ENCODE measurements at places on chromosomes 3 and 15.
A peak's percentile ranks its signal among the peaks of the same experiment; 100 is the strongest.

- H3K27me3 ChIP-seq = no peaks in the 10 kb centered on the region
- peaks cover 4% of the 10 kb centered on the region for H3K36me3 ChIP-seq
- H3K4me3 ChIP-seq = no peak overlapping the region
- no peak for DNase-seq
- H3K27ac ChIP-seq = no peak overlapping the region
Observed at GRCh38 chr3:113753376-113753985, 6.6 kb downstream of the ATP6V1A start.

DNA sequence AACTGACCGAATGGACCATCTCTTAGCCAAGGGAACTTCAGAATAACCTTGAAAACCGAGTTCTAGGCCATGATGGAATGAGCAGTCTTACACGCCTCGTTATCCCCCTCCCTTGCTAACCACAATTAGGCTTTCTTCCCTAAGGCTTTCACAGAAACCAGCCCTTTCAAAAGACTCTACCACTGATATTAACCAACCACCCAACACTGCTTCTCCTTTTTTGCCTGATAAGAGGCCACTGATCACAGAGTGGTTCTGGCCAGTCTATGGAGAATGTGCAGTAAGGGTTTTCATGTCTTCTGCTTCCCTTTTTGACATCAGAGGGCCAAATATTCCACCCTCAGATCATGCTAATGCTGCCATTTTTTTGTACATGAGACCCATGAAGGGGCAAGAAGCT, 59.3 kb downstream of the MCF2L2 start:
- no peaks in the 10 kb centered on the region for H3K4me1 ChIP-seq
- H3K27ac ChIP-seq = no peak overlapping the region
- H3K4me3 ChIP-seq = no peak overlapping the region
- H3K27me3 ChIP-seq = peaks cover 2% of the 10 kb centered on the region

- no peak overlapping the region for H3K27ac ChIP-seq
- no peaks in the 10 kb centered on the region for H3K4me1 ChIP-seq
- no peak for DNase-seq
- no peaks in the 10 kb centered on the region for H3K36me3 ChIP-seq
- no peaks in the 10 kb centered on the region for H3K27me3 ChIP-seq
- H3K4me3 ChIP-seq = no peak overlapping the region
Observed at GRCh38 chr3:62975566-62975965, 100.3 kb upstream of the CADPS start.

DNA sequence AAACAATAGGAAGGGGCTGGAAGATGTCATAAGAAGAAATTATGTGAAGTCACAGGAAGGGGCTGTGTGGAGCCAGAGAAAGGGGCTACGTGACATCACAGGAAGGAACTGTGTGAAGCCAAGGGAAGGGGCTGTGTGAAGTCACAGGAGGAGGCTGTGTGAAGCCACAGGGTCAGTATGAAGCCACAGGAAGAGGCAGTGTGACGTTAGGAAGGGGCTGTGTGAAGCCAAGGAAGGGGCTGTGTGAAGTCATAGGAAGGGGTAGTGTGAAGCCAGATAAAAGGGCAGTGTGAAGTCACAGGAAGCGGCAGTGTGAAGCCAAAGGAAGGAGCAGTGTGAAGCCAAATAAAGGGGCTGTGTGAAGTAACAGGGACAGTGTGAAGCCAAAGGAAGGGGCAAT, 32.5 kb downstream of the GASK1A start:
- H3K27me3 ChIP-seq = no peaks in the 10 kb centered on the region
- H3K4me3 ChIP-seq = no peak overlapping the region
- no peaks in the 10 kb centered on the region for H3K4me1 ChIP-seq
- no peak overlapping the region for H3K27ac ChIP-seq
- no peaks in the 10 kb centered on the region for H3K36me3 ChIP-seq

- H3K4me1 ChIP-seq = no peaks in the 10 kb centered on the region
- H3K4me3 ChIP-seq = no peak overlapping the region
- H3K27ac ChIP-seq = no peak overlapping the region
- DNase-seq = no peak
- no peaks in the 10 kb centered on the region for H3K27me3 ChIP-seq
Observed at GRCh38 chr3:46214751-46215352, 6.7 kb upstream of the CCR1 start.

GRCh38 chr15:99556011-99556410, 9.8 kb upstream of the MEF2A start:
- DNase-seq = no peak
- H3K27ac ChIP-seq = no peak overlapping the region
- H3K4me3 ChIP-seq = no peak overlapping the region
- H3K27me3 ChIP-seq = no peaks in the 10 kb centered on the region

- peaks cover 29% of the 10 kb centered on the region for H3K4me1 ChIP-seq
- H3K27me3 ChIP-seq = peaks cover 4% of the 10 kb centered on the region
- peak overlapping the region; percentile 14 for H3K27ac ChIP-seq
- DNase-seq = no peak
Observed at GRCh38 chr3:29335438-29335837, 54.6 kb downstream of the RBMS3 start.

DNA sequence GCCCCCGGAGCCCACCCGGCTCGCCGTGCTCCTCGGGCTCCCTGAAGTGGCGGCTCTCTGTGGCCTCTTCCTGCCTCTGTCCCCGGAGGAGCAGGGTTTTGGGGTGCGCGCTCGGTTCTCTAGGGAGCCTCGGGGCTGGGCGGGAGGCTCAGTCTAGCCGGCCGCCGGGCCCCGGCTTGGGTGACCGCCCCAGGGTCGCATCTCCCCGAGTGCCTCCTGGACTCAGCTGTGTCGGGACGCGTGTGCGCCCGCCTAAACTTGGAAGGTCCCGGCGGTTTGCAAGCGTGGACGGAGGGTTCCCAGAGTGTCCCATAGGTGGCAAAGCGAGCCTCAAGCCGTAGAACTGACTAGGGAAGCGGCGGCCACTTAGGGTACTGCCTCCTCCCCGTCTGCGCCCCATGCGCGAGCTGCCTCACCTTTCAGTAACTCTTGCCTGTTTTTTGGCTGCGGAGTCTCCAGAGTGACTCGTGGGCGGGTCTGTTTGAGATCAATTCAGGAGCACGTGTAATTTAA, 601 bp downstream of the ACTL6A start:
- DNase-seq = peak; percentile 68
- peak overlapping the region; percentile 80 for H3K27ac ChIP-seq
- peak overlapping the region; percentile 99 for H3K4me3 ChIP-seq
- H3K27me3 ChIP-seq = peaks cover 7% of the 10 kb centered on the region
- peaks cover 9% of the 10 kb centered on the region for H3K4me1 ChIP-seq
- H3K36me3 ChIP-seq = no peaks in the 10 kb centered on the region

DNA sequence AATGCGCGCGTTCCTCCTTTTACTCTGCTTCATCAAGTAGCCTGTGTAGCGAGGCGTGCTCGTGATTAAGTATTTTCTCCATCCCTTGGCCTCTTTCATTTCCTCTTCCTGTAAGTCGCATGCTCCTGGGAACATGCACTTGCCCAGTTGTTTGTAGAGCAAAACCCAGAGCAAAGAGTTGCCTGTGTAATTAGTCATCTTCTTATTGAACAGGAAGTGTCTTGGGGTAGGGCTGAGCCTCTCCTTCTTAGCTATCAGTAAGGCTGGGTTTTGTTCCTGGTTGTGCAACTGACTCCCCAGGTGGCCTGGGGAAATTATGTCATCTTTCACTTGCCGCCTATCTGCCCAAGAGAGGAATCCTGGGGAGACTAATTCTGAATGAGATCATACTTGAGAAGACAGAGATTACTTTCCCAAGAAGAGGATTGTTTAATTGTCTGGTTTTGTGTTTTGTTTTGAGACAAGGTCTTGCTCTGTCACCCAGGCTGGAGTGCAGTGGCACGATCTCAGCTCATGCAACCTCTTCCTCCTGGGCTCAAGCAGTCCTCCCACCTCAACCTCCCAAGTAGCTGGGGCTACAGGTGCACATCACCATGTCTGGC, 14.9 kb downstream of the LIPH start:
- no peaks in the 10 kb centered on the region for H3K36me3 ChIP-seq
- no peak overlapping the region for H3K4me3 ChIP-seq
- DNase-seq = no peak
- no peak overlapping the region for H3K27ac ChIP-seq
- H3K4me1 ChIP-seq = no peaks in the 10 kb centered on the region
- peaks cover 2% of the 10 kb centered on the region for H3K27me3 ChIP-seq

GRCh38 chr3:184537885-184538665, 23.5 kb upstream of the EPHB3 start:
- no peaks in the 10 kb centered on the region for H3K4me1 ChIP-seq
- H3K36me3 ChIP-seq = no peaks in the 10 kb centered on the region
- H3K27me3 ChIP-seq = peaks cover 2% of the 10 kb centered on the region
- no peak overlapping the region for H3K27ac ChIP-seq
- DNase-seq = no peak

DNA sequence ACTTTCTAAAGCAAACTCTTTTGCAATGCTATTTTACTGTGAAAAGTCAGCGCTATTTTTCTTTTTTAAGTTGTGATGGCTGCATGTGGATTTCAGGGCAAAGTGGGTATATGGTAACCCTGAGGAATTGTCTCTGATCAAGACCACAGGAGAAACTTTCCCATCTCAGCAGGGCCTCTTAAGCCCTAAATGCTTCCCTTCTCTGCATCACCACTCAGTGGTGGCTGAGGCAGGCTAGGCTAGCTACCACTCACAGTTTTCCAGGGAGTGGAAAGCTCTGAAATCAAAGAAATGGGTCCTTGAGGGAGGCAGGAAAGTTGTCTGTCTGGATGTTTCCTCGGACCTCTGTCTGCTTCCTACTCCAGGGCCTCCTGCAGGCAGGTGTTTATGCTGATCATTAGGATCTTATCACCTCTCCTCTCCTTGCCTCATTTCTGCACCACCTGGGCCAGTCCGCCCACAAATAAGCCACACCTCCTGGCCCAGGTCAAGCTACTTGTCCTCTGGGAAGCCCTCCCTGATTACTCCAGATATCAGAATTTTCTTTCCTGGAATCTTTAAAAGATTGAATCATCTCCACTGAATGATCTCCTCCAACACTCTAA, 37.0 kb downstream of the CEMIP start:
- H3K4me1 ChIP-seq = no peaks in the 10 kb centered on the region
- H3K27ac ChIP-seq = no peak overlapping the region
- H3K36me3 ChIP-seq = no peaks in the 10 kb centered on the region

GRCh38 chr3:128397484-128397883, 69.2 kb downstream of the DNAJB8 start:
- H3K27me3 ChIP-seq = peaks cover 8% of the 10 kb centered on the region
- H3K4me1 ChIP-seq = peaks cover 21% of the 10 kb centered on the region
- H3K36me3 ChIP-seq = no peaks in the 10 kb centered on the region

GRCh38 chr3:15279205-15279604, 53.2 kb downstream of the SH3BP5 start:
- H3K36me3 ChIP-seq = no peaks in the 10 kb centered on the region
- no peaks in the 10 kb centered on the region for H3K27me3 ChIP-seq
- no peak for DNase-seq
- H3K4me3 ChIP-seq = no peak overlapping the region
- H3K27ac ChIP-seq = no peak overlapping the region
